Activated CD4-positive, alpha-beta T cell treated with anti-CD3 and anti-CD28 coated beads, Interleukin-2, amount 50 U/mL, for 48 hours (primary cell): ENCODE measurements at places on chromosomes 2 and 18.

GRCh38 chr2:65146078-65146477 is 16.2 kb upstream of the RAB1A start:
- no peak for DNase-seq

DNA sequence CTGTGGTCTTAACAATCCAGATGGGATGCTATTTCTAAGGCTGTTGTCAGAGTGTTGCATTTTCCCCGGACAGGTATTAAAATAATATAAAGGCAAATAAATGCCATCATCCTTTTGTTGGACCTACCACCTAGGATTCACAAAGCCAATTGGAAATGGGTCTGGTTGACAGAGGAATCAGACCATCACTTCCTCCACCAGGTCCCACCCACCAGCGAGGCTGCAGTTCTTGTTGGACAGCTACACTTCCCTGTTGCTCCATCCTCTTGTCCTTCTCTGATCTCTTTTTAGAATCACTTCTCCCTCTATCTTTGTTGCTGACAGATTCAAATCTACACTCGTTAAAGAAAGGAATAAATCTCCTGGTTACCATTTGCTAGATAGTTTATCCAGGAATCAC is 1.1 kb downstream of the TMEM169 start:
- peak; percentile 19 for DNase-seq

- no peak for DNase-seq
These were observed 162.6 kb downstream of the PMAIP1 start for GRCh38 chr18:60062396-60062795.

DNA sequence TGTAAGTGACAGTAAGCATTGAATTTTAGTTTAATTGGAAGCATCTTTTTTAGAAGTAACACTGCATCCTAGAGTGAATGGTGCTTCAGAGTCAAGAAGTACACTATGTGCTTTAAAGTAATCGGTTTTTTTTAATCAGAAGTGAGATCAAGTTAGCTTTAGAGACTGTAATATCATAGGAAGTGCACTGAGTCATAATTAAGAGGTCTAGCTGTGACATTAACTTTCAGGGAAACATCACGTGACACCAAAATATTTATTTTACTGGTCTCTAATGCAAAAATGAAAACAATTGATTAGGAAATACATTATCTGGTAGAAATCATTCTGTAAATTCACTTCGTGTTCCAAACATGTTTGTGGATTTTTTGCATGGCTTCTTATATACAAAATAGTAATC is 55.3 kb upstream of the KYNU start:
- no peak for DNase-seq

DNA sequence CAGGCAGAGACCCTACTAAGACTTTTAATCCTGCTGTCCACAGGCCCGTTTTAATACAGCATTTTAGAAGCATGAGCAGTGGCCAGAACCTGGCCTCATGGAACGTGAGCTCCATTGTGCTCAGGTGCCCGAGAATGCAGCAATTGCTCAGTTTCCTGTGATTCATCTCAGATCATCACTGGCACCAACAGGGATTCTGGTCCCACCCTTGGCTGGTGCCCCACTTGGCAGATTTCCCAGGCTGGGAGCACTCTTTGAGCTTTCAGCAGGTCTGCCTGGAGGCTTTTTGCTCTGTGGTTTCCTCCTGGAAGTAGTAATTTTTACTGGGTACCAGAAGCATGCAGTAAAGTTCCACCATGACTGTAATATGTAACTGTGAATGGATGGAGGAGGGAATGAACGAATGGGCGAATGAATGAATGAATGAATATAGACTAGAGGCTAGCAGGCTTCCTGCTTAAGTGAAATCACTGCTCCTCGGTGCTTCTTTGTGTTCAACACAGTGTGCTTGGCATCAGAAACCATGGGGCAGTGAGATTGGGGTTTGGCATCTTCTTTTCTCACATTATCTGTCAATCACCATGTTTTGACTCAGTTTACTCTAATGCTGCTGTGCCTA is 312.9 kb downstream of the PRKCE start:
- peak; percentile 6 for DNase-seq

DNA sequence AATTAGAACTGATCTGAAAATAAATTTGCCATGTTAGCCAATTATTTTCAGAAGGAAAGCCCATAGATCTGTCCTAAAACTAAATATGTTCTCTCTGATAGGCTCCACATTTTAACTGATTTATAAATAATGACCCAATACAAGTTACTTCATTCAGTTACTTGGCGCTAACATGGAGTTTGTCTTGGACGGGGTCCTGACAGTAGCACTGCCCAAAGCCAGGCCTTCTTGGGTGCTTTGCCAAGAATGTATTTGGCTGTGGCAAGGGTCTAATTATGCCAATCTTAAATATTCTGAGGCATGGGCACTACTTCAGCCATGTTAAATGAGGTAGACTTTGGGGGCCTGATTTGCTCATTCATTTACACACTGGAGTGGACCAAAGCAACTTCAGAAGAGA is 135.0 kb upstream of the PKDCC start:
- no peak for DNase-seq

- no peak for DNase-seq
These were observed 101.7 kb downstream of the ANKRD44 start for GRCh38 chr2:197208841-197209240.

- no peak for DNase-seq
These were observed 41.6 kb downstream of the EEF1B2 start for GRCh38 chr2:206201075-206201848.

DNA sequence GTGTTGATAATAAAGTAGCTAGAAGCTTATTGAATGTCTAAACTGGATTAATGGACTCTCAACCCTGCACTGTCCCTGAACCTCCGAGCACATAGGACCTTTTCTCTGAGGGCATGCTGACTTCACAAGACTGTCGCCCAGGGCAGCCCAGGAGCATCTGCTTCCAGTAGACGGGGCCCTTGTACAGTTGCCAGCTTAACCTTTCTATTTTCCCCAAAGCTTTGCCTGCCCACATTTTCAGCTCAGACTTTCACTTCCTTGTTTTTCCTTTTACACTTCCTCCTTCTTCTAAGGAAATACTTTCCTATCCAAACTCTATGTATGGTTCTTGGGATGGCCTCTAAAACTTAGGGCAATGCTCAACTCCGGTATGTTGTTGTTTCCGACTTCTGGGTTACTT is 1.3 kb downstream of the VWA3B start:
- DNase-seq = no peak

- DNase-seq = no peak
These were observed 214.7 kb upstream of the LYPD1 start for GRCh38 chr2:132884705-132885104.

DNA sequence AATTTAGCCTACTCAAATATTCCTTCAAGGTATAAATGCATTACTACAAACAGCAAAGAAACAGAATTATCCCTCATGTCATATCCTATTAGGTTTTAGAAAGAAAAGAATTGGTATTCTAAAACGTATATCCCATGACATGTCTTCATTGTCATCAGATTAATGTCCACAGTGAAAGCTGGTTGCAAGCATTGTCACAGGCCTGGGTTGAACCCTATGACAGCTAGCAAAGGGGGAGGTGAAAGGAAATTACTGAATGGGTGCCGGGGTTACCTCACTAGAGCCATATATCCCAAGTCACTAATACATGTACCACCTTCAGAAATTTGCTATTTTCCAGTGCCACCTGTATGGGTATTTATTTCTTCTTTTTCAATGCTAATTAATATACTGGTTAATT is 1630.5 kb upstream of the NXPH2 start:
- DNase-seq = no peak

DNA sequence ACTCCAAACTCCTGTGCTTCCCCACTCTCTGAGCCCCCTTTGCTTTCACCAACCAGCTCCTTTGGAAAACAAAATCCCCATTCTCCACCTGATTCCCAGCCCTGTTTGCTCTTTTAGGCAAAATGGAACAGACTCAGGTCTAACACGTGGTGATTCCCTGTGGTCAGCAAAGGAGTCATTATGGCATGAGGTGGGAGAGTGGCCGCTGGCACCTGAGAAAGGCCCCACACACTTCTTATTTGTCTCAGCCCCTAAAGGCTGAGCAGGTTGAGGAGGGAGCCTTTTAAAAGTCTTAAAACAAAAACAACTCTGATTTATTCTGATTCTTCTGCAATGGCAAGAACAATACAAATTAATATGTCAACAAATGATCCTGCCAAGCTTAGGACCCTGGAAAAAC is 401.2 kb downstream of the TNS1 start:
- DNase-seq = no peak

DNA sequence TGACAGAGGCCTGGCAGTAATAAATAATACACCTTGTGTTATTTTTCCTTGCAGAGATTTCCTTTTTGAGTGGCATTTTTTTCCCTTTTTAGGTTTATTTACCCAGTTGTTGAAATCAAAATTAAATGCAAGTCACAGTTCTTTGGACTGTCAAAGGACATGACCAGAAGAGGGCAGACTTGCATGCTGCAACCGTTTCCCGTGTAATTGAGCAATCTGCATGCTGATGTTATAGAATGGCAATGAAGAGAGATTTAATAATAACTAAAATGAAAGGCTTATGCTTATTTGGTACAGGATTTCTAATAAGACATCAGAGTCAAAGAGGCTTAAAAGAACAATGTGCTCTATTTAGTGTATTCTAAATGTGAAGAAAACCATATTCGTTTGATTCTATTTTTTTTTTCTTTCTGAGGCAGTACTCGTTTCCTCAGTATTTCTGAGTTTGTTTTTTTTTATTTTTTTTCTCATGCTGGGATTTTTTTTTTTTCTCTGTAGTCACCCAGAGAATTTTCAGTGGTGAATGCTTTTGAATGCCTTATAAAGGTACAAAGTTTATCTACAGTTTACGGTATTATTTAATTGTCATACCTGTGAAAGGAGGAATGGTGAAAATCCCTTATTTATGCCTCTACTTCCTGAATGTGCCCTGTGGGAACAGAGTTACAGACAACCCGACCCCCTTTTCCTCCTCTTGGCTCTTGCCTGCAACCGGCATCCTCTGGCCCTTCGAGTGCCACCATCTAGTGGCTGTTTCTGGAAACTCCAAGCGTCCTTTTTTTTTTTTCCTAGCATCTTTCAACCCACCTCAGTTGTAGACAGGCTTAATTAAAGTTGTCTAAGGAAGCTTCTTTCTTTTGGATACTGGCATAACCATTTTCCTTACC is 368.5 kb downstream of the LRRTM1 start:
- DNase-seq = no peak

DNA sequence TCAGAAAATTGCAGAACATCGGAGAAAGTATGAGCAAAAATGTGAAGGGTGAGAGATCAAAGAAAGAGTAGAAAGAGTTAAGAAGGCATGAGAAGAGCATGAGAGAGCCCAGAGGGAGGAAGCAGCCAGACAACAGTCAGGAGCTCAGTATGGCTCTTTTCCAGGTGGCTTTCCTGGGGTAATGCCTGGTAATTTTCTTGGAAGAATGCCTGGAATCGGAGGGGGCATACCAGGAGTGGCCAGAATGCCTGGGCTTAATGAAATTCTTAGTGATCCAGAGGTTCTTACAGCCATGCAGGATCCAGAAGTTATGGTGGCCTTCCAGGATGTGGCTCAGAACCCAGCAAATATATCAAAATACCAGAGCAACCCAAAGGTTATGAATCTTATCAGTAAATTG is 271.8 kb upstream of the TFPI start:
- no peak for DNase-seq

- no peak for DNase-seq
These were observed 632.0 kb upstream of the PIK3C3 start for GRCh38 chr18:41323044-41323443.

DNA sequence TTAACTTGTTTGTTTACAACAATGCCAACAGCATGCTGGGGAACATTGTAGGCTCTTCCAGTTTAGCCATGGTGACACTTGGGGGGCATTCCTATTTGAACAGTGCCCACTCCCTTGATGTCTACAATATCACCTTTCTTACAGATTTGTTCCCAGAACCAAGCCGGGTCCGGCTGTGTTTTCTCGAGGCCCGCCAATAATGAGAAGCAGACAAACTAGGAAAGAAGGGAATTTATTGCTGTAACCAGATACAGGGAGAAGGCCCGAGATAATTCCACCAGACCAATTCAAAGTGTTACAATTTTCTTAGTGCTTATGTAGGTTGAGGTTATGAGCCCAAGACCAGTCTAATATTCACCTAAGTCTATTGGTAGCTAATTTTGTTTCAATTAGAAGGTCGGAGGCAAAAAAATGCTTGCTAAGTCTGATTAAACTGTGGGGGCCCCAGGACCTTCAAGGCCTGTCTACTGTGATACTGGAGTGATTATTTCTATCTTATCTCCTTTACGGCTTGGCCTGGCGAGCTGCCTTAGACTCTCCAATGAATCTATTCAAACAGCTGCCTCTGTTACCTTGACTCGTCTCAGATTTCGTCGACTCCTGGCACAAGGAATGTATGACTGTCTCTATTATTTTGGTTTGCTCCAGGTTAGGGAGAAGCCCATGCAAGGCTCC is 59.1 kb upstream of the PSME4 start:
- DNase-seq = no peak

- no peak for DNase-seq
These were observed 48.6 kb upstream of the RPL31 start for GRCh38 chr2:100953406-100954043.
